ENCODE measurements at places on chromosomes 16 and 17.

GRCh38 chr17:81393684-81394376 lies 1.4 kb upstream of the BAHCC1 start:
- peak; percentile 35 for DNase-seq

DNA sequence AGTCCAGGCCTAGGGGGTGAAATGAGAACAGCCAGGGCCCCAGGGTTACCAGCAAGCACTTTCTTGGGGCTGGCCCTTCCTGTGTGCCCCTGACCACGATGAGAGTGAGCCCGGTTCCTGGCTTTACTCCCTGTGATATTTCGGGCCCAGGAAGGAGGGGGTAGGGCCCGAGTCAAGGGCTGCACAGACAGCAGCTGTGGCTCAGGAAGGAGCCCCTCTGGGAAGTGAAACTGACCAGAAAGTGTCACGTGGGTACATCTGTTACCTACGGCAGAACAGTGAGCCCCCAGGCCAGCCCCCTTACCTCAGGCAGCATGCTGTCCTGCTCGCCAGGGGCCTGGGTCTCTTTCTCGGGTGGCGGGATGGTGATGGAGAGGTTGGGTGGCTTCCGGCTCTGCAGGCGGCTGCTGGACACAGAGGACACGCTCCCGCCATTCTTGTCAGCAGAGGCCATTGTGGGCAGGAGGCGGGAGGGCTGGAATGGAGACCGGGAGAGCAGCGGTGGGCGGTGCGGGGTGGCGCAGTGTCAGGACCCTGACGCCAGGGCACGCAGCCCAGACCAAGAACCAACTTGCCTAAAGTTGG lies 13.8 kb downstream of the AANAT start:
- DNase-seq = peak; percentile 68

DNA sequence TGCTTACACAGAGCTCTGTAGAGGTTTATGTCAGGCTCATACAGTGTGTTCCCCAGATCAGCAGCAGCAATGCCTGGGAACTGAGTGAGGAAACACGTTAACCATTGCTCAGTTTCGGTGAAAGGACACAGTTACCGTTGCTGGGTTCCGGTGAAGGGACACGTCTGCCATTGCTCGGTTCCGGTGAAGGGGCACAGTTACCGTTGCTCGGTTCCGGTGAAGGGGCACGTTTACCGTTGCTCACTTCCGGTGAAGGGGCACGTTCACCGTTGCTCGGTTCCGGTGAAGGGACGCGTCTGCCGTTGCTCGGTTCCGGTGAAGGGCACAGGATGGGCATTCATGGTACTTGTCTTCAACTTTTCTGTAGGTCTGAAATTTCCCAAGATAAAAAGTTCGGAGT lies 81.7 kb downstream of the MRM3 start:
- no peak for DNase-seq

DNA sequence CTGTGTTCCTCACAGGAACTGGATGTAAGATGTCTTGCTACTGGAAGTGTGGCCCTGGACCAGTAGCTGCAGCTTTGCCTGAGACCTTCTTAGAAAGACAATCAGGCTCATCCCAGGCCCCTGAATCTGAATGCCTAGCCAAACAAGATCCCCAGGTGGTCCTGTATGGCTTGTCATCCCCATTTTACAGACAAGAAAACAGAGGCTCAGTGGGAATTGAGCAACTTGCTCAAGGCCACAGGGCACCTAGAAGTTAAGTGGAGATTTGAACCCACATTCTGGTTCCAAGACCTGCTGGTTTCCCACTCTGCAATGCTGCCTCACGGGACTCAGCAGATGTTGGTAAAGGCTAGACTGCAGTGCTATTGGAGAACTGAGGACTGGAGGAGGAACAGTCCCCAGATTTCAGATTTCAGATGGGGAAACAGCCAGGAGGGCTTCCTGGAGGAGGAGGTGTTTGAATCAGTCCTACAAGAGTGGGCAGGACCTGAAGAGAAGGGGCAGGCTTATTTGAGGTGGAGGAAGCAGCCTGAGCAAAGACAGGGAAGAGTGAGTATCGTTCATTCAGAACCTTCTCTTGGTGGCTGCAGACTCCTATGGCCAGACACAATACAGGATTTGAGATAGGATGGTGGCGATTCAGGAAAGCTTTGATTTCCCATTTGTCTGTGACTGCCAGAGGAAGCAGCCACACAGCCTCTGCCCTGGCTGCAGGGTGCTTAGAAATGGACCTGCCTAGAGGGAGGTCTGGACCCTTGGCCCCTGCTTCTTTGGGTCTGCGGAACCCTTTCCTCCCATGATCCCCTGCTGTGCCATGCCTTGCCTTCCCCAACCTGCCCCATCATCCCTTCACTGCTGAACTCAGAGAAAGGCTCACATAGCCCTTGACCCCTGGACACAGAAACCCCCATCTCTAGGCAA lies 233.4 kb upstream of the NLRP1 start:
- no peak for DNase-seq

- DNase-seq = no peak
Observed at GRCh38 chr16:14450846-14451245, 179.2 kb downstream of the PARN start.

DNA sequence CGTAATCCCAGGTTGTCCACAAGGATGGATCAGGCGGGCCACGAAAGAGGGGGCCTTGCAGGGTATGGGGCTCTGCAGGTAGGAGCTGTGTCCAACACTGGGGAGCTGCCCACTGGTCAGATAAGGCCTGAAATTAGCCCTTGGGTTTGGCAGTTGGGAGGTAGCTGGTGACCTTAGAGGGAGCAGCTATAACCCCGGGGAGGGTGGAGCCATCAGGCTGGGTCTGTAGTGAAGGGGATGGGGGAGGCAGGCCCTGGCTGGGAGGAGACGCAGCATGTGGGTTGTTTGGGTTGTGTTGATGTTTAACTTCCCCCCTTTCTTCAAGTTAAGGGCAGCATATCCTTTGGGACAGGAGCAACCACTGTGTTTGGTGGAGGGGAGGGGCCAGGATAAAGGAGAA lies 5.9 kb downstream of the MLLT6 start:
- DNase-seq = no peak

GRCh38 chr16:58421529-58421928 lies 29.3 kb downstream of the GINS3 start:
- DNase-seq = no peak

GRCh38 chr16:10834766-10835165 lies 16.2 kb upstream of the TVP23A start:
- no peak for DNase-seq

DNA sequence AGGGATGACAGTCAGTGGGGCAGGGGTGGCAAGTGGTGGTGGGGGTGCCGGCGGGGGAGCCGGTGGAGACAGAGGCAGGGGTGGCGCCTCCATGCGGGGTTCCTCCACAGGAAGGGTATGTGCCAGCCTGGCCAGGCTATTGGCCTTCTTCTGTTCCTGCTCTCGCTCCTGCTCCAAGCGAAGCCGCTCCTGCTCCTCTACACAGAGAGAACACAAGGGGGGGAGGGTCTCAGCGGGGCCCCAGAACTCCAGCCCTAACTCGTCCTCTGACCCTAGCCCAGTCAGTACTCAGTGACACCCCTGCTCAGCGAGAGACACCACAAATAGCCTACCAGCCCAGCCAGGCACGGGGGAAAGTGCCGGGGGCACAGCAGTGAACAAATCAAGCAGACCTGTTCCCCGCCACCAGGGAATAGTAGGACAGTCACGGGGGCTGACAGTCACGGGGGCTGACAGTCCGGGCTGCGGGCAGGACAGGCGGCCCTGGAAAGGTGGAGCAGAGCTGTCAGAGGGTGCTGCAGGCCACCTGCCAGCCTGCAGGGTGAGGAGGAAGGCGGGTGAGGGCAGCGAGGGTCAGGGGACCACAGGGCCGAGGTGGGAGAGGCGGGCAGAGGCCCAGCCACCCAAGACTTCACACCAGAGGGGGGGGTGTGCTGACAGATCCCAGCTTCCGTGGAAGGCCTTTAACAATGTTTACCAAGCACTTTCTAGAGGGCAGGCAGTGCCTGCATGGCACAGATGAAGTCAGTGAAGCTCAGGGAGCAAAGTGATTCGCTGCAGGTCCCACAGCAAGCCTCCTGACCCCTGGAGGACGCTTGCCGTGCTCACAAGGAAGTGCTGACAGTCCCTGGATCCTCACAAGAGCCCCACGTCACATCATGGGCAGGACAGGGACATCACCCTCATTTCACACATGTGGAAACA lies 5.3 kb downstream of the MNT start:
- no peak for DNase-seq

DNA sequence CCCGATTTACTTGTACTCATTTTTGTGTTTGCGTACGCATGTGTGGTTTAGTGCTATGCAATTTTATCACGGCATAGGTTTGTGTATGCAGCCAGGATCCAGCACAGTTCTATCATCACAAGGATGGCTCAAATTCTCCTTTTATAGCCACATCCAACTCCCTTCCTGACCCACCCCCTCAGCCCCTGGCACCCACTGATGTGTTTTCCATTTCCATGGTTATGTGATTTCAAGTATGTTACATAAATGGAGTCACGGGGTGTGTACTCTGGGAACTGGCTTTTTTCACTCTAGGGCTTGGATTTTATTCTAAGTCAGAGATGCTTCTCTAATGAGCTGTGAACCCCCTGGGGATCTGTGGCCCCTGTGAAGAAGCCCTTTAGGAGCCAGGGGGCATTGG lies 16.8 kb downstream of the IL4R start:
- DNase-seq = no peak

GRCh38 chr17:21039839-21040575 lies 2.8 kb downstream of the USP22 start:
- DNase-seq = no peak

DNA sequence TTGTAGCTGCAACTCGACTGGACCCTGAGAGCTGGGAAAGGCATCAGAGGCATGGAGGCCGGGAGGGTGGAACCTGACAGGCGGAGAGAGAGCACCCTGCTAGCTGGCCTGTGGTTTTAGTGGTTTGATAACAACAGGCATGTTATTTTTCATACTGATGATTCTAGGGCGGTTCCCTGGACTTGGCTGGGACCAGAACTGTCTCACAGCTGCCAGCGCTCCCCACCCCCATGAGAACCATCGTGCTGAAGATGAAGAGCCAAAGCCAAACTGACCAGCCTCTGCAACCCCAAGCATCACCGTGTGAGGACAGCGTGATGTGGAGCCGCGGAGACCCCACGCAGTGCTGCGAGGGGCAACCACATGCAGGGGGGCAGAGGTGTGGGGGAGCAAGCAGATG lies 28.5 kb downstream of the MXRA7 start:
- DNase-seq = no peak

GRCh38 chr17:82030470-82031302 lies 792 bp upstream of the RAC3 start:
- no peak for DNase-seq

GRCh38 chr17:73690676-73691075 lies 46.4 kb upstream of the SDK2 start:
- DNase-seq = no peak

DNA sequence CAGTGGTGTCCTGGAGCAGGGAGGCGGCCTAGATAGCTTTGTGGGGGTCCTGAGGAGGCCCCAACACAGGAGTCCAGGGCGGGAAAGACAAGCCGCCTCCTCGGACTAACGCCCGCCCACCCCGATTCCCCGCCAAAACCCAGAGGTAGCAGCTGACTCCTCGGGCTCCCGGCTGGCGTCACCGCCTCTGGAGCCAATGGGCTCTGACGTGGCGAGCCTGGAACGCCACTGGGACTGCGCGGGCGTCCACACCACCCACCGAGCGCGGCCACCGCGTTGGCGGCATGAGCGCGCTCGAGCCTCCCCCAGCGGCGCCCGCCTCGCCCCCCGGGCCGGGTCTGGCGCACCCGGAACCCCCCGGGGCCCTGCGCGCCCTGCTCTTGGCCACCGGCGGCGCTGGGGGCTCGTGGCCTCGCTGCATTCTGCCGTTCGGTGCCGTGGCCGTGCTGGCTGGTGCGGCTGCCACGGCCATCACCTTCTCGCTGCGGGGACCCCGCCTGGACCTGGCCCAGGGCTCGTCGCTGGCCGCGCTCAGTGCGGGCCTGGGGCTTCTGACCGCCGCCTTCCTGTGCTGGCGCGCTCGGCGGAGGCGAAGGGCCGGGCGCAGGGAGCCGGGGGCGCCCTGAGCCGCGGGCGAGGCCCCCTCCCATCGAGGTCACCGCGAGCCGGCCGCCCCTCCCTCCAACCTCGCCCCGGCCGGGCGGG lies 3.4 kb upstream of the NTN3 start:
- DNase-seq = peak; percentile 28

DNA sequence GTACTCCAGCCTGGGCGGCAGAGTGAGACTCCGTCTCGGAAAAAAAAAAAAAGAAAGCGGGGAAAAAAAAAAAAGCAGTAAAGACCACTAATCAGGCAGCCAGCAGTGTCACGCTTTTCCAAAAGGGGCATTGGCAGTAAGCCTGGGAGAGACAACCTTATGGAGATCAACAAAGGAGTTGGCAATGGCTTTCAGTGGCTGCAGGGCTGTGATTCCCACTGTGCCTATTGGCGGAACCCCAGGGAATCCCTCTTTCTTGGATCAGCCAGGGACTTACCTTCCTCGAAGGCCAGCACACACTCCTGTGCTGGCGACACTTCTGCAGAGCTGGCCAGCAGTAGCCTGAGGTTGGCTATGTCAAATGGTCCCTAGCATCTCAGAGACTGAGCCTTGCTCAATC lies 43.2 kb upstream of the ZFHX3 start:
- DNase-seq = no peak

GRCh38 chr17:409308-409847 lies 56.8 kb upstream of the RPH3AL start:
- no peak for DNase-seq

DNA sequence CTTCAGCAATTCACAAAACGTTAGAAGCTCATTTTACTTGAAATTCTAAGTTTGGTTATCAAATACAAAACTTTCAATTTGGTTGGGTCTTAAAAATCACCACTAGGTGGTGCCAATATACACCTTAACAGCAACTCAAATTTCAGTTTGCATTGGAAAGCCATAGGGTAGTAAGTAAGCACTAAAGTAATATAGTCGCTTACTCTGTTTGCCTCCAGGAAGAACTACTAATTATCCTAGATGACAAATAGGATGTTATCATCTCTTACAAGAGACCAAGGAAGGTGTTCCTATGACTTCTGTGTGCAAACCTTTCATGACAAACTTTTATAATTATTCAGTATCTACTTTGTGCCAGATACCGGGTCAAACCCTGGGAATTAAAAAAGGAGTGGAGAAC lies 93.3 kb downstream of the MYO1D start:
- DNase-seq = peak; percentile 36

DNA sequence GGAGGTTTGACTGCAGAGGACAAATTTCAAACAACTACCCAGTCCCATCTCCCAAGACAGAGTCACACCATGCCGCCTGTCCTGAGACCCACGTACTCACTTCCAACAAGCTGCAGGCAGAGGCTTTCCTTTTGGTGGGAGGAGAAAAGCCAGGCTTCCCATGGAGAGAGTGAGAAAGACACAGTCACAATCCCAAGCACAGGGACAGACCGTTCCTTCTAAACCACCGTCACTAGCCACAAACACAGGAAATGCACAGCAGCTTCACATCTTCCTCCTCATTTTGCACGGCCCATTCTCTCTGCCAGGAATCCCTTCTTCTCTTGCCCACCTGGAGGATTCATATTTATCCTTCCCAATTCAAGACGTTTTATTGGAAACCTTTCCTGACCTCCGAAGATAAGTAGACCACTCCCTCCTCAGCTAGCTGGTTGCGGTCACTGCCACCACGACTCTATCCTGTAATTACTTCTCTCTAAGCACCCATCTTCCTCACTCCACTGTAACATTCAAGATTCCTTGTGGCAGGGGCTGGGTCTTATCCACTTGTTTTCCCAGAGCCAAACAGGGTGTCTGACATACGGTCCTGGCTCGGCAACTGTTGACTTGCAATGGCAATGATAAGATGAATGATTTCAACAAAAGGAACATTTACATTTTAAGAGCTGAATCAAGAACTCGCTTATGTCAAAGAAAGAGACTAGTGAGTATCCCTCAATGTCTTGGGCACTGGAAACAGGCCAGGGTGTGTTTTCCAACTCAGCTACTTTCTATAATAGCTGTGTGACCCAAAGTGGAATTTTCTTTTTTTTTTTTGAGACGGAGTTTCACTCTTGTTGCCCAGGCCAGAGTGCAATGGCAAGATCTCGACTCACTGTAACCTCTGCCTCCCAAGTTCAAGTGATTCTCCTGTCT lies 87.6 kb downstream of the XYLT1 start:
- no peak for DNase-seq

Data from GM18507 (cell line).